Skin of body (tissue), 3 donors: ENCODE measurements at places on chromosomes 12 and 14.

DNA sequence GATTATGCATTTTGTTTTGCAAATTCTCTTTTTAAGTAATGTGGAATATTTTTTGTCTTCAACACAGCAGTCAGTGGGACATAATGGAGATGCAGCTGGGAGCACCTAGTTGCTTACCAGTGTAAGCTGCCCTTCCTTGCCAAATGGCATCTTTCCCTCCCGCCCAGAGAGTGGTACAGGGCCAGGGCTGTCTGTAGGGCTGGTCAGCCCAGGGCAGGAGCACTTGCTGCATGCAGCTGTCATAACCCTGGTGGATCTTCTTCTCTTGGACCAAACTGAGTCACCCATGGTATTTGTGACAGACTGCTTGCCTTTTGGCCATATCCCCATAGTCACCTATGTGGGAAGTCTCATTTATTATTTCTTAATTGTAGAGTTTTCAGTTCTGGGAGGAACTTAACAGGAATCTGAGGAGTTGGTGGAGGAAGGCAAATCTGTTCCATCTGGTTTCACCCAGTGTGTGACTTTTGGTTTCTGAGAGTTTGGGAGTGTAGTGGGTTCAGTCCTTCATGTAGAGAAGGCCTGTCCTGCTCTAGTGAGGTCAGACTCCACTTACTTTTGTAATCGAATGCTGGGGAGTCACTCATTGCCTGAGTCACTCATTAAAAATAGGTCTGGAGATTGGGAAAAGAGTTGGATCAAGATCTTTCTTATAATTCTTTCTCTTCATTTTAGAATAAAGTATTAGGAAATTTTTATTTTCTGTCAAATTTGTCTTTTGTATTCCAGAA, 62.0 kb upstream of the ASPG start:
- DNase-seq = no peak

DNA sequence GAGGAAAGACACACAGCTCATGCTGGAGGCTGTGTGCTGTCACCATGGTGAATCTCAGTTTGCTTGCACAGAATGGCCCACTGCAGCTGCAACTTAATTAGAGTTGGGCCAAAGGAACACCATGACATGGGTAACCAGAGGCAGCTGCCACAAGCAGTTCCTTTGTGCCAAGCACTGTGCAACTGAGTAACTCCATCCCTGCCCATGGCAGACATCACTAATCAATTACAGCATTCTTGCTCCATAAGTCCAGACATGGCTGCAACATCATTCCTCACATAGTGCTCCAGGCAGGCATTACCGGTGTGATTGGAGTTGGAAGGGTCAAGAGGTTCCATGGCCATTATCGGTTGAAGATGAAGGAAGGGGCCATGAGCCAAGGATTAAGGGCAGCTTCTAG, 207.0 kb downstream of the RBM19 start:
- DNase-seq = no peak

GRCh38 chr12:23909551-23909950, 39.9 kb downstream of the SOX5 start:
- DNase-seq = no peak

DNA sequence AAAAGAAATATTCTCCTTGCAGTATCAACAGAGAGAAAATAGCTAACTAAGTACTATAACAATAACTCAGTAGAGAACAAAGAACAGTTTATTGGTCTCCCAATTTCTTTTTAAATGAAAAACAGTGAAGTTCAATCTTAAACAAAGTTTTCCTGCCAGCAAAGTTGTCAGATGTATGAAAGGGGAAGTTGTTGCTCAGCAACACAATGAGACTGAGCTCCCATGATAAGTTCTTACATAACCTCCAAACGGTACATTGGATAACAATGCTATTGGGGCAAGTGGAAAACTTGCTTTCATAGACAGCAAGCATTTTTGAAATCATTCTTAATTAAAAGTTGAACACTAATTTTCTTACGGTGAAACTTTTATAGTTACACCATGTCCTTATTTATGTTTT, 94.9 kb downstream of the ALG10B start:
- no peak for DNase-seq
